ENCODE measurements at places on chromosomes 13 and 19.

- DNase-seq = no peak
These were observed 692.6 kb upstream of the SLITRK1 start for GRCh38 chr13:84574851-84575250.

DNA sequence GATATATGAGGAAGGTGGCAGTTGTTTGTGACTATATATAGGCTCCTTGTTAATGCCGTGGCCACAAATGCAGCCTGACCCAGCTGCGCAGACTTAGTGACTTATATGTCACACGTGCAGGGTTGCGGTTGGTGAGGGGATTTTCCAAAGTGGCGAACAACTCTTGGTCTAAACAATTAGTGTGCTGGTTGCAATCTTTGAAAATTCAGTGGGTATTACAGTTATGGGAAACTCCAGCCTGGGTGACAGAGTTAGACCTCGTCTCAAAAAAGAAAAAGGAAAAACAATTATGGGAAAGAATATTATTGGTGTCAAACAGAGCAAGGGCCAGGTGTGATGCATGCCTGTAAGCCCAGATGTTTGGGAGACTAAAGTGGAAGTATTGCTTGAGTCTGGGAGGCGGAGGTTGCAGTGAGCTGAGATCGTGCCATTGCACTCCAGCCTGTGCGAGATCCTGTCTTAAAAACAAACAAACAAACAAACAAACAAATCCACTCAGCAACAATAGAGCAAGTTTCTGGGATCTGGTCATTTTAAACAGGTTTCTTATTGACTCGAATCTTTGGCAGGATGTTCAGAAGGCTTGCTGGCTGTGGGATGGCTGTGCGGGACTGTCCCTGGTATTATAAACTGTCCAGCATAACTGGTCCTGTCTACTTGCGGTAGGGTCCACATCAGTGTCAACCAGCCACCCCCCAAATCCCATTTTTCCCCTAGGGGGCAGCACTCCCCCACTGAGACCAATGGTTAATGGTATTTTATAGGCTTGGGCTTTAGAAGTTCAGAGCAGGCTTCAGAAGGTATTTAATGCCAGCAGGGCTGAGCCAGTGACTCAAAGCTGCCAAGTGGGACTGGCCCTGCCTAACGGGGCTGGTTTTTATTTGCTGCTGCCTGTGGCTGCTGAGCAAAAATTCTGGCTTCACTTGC, 15.4 kb downstream of the RELB start:
- DNase-seq = peak; percentile 30

- no peak for DNase-seq
These were observed 88.0 kb downstream of the STARD13 start for GRCh38 chr13:33197541-33197971.

DNA sequence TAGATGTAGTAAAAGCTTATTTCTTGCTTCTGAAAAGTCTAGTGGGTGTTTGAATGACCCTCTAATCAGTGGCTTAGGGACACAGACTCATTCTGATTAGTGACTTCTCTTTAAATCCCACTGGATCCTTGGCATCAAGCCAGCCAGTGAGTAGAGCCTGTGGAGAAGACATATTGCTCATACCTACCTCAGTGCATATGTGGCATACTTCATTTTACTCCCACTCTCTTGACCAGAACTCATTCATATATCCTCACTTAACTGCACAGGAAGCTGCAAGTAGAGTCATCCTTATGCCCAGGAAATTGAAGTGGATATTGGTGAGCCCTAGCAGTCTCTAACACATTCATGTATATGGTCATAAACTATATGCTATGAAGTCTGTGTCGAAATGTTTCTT, 148.3 kb downstream of the PDS5B start:
- DNase-seq = no peak

GRCh38 chr19:18494267-18494607, 27.6 kb downstream of the ELL start:
- DNase-seq = no peak

- DNase-seq = no peak
These were observed 6.1 kb downstream of the APLP1 start for GRCh38 chr19:35874392-35874930.

DNA sequence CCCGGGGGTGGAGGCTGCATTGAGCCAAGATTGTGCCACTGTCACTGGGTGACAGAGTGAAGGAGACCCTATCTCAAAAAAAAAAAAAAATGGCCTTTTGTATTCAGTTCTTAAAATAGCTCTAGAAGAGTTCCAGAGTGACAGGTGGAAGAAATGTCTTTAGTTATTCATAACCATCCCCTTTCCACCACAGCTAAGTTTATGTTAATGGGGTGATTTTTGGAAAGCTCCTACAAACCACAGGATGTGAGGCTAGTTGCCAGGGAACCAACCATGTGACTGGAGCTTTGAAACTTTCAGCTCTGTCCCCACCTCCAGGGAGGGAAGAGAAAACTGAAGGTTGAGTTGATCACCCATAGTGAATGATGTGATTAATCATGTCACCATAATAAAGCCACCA, 6.9 kb downstream of the ZNF490 start:
- no peak for DNase-seq

- no peak for DNase-seq
These were observed 33.0 kb upstream of the IGFL1 start for GRCh38 chr19:46196410-46197124.

- DNase-seq = no peak
These were observed 68.6 kb downstream of the SPACA7 start for GRCh38 chr13:112444416-112445399.
